ENCODE measurements at places on chromosomes 6 and 20. TPM values are rescaled to one million over a fixed set of nuclear protein-coding genes. Genes with fewer than 3 reads are reported as not detected.

DNA sequence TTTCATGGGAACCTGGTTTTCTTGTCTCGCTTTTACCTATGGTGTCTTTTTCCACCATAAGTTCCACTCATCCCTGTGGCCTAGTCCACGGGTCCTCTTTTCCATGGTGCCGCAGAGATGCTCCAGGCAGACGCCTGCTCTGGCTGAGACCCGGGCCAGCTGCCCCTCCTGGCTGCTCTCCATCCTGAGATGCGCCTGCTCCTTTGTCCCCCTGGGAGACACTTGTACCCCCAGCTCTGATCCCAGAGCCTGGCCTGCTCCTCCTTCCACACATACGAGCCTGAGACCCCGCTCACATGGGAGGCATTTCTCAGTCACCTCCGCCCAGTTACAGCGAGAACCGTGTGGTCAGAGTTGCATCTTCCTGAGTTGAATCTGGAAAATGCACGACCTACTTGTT is 29.6 kb downstream of the RNASET2 start:
- H3K36me3 ChIP-seq, result peaks cover 9% of the 10 kb centered on the region
- H3K27me3 ChIP-seq, result no peaks in the 10 kb centered on the region
- H3K27ac ChIP-seq, result no peak overlapping the region
- no peaks in the 10 kb centered on the region for H3K4me1 ChIP-seq

- peaks cover 27% of the 10 kb centered on the region for H3K4me1 ChIP-seq
- no peak overlapping the region for H3K27ac ChIP-seq
- H3K27me3 ChIP-seq, result no peaks in the 10 kb centered on the region
- no peak overlapping the region for H3K4me3 ChIP-seq
- no peaks in the 10 kb centered on the region for H3K36me3 ChIP-seq
- DNase-seq, result no peak
Measured at GRCh38 chr6:3438190-3439167, 18.4 kb downstream of the SLC22A23 start.

- no peak for DNase-seq
- no peaks in the 10 kb centered on the region for H3K36me3 ChIP-seq
- H3K27me3 ChIP-seq, result no peaks in the 10 kb centered on the region
- no peak overlapping the region for H3K27ac ChIP-seq
- no peaks in the 10 kb centered on the region for H3K4me1 ChIP-seq
Measured at GRCh38 chr6:157631412-157631811, 191.6 kb upstream of the SNX9 start.

GRCh38 chr6:108677357-108677756 is 116.6 kb downstream of the FOXO3 start:
- DNase-seq, result no peak
- peaks cover 40% of the 10 kb centered on the region for H3K4me1 ChIP-seq
- peaks cover 4% of the 10 kb centered on the region for H3K36me3 ChIP-seq

DNA sequence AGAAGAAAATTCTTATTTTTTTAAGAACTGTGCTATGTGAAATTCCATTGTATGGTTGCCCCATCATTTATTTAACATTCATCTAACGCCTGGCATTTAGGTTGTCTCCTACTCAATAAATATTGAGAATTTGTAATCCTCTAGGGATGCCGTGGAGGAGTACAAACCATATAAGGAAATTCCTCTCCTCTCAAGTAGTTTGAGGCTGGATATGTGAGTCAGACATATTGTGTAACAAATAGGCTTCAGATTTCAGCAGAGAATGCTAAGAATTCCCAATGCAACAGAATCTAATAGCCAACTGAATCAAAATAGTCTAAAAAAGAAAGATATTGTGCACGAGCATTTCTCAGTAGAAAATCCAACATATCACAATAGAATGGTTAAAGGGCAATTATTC is 174.7 kb downstream of the OTOR start:
- DNase-seq, result no peak
- H3K27me3 ChIP-seq, result no peaks in the 10 kb centered on the region
- no peak overlapping the region for H3K4me3 ChIP-seq
- no peaks in the 10 kb centered on the region for H3K4me1 ChIP-seq
- H3K27ac ChIP-seq, result no peak overlapping the region

DNA sequence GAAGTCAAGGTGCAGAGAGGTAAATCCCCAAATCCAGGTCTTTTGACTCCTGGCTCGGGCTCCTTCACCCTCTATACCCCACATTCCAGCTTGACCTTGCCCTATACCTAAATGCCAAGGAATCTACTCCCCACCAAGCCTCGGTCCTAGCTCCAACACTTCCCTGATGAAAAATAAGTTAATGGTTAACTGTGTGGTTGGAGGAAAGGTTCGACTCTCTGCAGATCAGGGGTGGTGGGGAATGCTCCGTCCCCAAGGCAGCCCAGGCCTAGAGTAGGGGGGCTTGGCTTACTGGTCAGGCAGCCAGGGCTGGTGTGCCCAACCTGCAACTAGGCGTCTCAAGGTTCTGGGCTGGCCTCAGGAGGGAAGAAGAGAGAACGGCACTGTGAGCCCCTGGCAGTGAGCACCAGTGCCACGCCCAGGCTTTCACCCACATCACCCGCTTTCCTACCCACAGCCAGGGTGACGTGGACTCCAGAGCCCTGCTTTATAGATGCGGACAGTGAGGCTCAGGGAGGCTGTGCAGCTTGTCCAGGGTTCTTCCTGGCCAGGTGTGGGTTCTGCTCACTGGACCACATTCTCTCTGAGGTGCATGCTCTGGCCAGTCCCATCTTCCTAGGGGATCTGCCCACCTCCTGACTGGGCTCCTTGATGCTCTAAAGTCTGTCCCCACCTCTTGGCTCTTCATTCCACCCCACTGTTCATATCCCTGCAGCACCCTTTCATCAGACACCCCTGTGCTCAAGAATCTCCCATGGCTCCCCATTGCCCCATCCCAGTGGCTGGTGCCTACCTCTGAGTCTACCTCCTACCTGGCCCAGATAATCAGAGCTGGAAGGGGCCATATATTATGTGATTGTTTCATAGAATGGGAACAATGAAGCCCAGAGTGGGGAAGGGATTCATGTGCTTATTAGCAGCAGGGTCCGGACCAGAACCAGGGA is 8.2 kb downstream of the SPDEF start:
- DNase-seq, result no peak
- no peak overlapping the region for H3K4me3 ChIP-seq
- H3K27me3 ChIP-seq, result no peaks in the 10 kb centered on the region
- H3K4me1 ChIP-seq, result peaks cover 10% of the 10 kb centered on the region

DNA sequence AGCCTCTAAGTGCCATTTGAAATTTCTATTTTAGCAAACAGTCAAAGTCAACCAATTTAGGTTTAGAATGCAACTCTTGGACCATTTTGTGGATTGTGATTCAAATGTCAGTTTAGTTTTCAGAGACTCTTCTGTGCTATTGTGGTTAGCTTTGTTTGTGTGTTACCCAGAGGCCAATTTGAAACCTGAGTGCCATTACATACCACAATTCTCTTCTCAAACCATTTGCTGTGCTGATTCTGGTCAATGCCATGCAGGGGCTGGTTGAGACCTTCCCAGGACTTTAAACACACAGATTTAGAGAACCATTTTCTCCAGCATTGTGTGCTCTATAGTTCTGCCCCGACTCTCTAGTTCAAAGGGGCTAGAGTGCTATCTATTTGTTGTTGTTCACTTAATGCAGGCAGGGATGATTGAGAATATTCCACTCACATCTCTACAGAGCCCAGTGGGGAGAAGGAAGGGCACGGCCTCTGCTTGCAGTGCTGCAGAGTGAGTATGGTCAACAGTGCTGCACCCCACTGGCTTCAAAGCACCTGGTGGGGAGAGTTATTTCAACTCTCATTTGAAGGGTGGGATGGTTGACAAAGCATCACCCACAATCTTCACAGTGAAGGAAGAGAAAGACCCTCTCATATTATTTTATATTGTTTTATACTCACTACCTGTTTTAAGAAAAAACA is 738.2 kb downstream of the COL12A1 start:
- H3K4me1 ChIP-seq, result no peaks in the 10 kb centered on the region
- no peaks in the 10 kb centered on the region for H3K27me3 ChIP-seq
- H3K27ac ChIP-seq, result no peak overlapping the region
- no peak overlapping the region for H3K4me3 ChIP-seq

DNA sequence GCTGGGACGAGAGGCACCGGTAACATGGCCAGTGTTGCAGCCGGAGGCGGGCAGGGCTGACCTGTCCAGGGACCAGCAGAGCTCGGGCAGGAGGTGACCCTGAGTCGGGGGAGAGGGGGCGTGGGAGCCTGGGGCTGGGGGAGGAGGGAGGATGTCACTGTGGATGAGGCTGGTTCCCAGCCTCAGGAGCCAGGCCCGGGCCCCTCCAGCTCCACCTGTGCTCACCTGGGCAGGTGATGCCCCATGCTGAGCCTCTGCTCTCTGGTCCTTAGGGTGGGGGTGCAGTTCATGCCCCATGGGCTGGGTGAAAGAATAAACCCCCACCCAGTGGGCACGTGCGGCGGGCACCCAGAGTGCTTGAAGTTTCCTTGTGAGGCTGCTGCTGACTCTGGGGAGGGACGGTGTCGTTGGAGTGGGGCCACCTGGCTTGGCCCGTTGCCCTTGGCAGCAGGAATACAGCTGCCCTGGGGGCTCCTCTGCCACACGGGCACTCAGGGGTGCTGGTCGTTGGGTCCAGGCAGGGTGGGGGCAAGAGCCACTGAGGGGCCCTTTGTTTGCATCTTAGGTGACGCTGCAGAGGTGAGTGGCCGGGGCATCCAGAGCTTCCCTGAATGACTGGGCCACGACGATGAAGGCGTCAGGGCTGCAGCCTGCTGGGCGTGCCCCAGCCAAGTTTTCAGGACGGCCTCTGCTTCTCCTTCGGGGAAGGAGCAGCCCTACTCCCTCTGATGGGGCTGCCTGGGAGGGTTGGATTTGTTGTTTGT is 24.7 kb upstream of the BHLHE23 start:
- H3K4me1 ChIP-seq, result peaks cover 6% of the 10 kb centered on the region
- DNase-seq, result no peak
- peaks cover 98% of the 10 kb centered on the region for H3K27me3 ChIP-seq
- no peak overlapping the region for H3K4me3 ChIP-seq
- no peaks in the 10 kb centered on the region for H3K36me3 ChIP-seq
- no peak overlapping the region for H3K27ac ChIP-seq

DNA sequence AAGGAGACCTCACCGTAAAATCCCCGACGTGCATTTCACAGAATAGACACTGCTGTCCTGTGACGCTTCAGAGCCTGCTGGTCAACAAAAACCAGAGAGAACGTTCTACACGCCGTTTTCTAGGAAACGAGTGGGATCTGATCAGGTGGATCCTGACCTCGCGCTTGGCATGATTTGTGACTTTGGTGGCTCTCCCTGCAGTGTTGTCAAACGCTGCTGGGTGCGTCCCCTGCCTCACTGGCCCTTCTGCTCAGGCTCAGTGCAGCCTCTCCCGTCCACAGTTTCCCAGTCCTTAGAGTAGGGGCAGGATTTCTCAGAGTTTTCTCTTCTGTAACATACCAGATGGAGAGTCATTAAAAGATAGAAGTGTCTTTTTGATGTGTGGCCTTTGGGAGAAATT is 27.6 kb upstream of the IRF4 start:
- H3K4me3 ChIP-seq, result no peak overlapping the region
- H3K4me1 ChIP-seq, result no peaks in the 10 kb centered on the region
- H3K36me3 ChIP-seq, result no peaks in the 10 kb centered on the region
- DNase-seq, result no peak

DNA sequence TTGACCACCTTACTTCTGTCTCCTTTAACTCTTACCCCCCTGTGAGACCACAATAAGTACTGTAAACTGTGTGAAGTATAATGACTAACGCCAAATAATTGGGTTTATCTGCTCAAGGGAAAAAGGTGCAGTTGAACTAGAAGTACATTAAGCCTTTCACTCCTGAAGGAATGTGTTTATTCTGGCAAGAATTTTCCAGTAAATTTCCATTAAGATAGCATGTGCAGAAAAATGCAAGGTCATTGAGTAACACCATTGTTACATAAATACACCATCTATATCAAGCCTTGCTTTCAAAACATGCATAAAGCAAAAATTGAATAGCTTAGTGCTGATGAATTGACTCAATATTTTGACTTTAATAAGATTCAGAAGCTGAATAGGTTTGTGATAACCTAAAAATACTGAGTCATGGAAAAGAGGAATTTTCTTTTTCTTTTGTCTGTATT is 65.4 kb downstream of the ARHGAP18 start:
- H3K27me3 ChIP-seq, result no peaks in the 10 kb centered on the region
- no peak overlapping the region for H3K4me3 ChIP-seq
- H3K27ac ChIP-seq, result peak overlapping the region; percentile 38

- DNase-seq, result no peak
- no peaks in the 10 kb centered on the region for H3K36me3 ChIP-seq
- no peaks in the 10 kb centered on the region for H3K27me3 ChIP-seq
- no peak overlapping the region for H3K27ac ChIP-seq
- no peaks in the 10 kb centered on the region for H3K4me1 ChIP-seq
Measured at GRCh38 chr6:159610881-159611280, 82.2 kb downstream of the SOD2 start.

- no peak overlapping the region for H3K27ac ChIP-seq
- DNase-seq, result no peak
- no peaks in the 10 kb centered on the region for H3K36me3 ChIP-seq
- H3K27me3 ChIP-seq, result no peaks in the 10 kb centered on the region
Measured at GRCh38 chr6:135014353-135014832, 40.2 kb downstream of the HBS1L start.

The MACROD2 gene
- total RNA-seq, result 21.6 TPM

The C6orf163 gene
- total RNA-seq, result 1.9 TPM

The RNF39 gene
- 40.7 TPM for total RNA-seq

The FAM83C gene
- 68.8 TPM for total RNA-seq

The LBP gene
- total RNA-seq, result not detected

The SYCP2 gene
- total RNA-seq, result 4.7 TPM

The SYCP2L gene
- not detected for total RNA-seq

The NNAT gene
- total RNA-seq, result 4.6 TPM

The HRH3 gene
- total RNA-seq, result not detected

Data from suprapubic skin (tissue), 4 donors.